Heart right ventricle (tissue), 16 donors: ENCODE measurements at places on chromosomes 7 and 10. TPM values are rescaled to one million over a fixed set of nuclear protein-coding genes. Genes with fewer than 3 reads are reported as not detected.

DNA sequence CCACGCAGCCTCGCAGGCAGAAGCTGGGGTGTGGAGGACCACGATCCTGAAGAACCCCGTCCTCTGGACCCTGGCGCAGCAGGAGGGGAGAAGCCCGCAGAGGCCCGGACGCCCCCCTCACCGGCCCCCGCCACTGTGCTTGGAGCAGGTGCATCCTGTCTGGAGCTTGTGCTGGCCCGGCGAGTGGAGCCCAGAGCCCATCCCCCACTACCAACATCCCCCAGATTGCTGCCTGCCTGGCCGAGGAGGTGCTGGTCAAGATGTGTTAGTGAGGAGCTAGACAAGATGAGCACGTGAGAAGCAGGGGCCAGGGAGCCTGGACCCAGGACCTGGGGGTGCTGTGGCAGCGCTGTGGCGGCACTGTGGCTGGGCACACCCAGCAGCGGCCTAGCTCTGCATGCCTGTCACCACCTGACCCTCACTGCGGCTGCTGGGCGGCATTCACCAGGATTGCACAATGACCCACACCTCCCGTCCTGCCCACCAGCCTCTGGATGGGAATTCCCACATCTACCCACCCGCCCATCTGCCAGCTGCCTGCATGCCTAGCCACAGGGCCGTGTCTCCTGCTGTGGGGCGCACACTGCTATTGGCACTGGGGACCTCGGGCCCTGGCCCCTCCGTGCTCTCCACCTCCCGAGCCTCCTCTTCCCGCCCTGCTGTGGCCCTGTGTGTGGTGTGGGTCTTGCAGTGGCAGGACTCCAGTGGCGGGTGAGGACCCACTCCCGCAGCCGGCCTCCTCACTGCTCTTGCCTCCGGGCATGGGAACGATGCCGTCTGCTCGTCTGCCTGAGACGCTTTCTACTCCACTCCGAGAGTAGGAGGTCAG lies 11.8 kb downstream of the GPR146 start:
- peaks cover 65% of the 10 kb centered on the region for H3K4me1 ChIP-seq
- no peak overlapping the region for H3K4me3 ChIP-seq
- DNase-seq, result no peak

GRCh38 chr7:23864973-23865372 lies 155.0 kb downstream of the STK31 start:
- H3K27ac ChIP-seq, result no peak overlapping the region
- no peaks in the 10 kb centered on the region for H3K4me1 ChIP-seq
- no peak for DNase-seq
- H3K27me3 ChIP-seq, result no peaks in the 10 kb centered on the region
- no peak overlapping the region for H3K4me3 ChIP-seq
- H3K36me3 ChIP-seq, result no peaks in the 10 kb centered on the region

- H3K36me3 ChIP-seq, result no peaks in the 10 kb centered on the region
- no peak for DNase-seq
- no peaks in the 10 kb centered on the region for H3K4me1 ChIP-seq
- peaks cover 4% of the 10 kb centered on the region for H3K27me3 ChIP-seq
- H3K27ac ChIP-seq, result no peak overlapping the region
- H3K4me3 ChIP-seq, result no peak overlapping the region
These were observed 92.3 kb upstream of the BAIAP2L1 start for GRCh38 chr7:98493030-98493778.

- no peak overlapping the region for H3K27ac ChIP-seq
- H3K4me1 ChIP-seq, result peaks cover 9% of the 10 kb centered on the region
- no peaks in the 10 kb centered on the region for H3K36me3 ChIP-seq
- H3K4me3 ChIP-seq, result no peak overlapping the region
- no peaks in the 10 kb centered on the region for H3K27me3 ChIP-seq
These were observed 273.9 kb upstream of the ZNF32 start for GRCh38 chr10:43922335-43923280.

The SLIT1 gene
- 0.15 TPM for total RNA-seq
